Transverse colon (tissue), 4 donors: ENCODE measurements at places on chromosomes 16 and 17. TPM values are rescaled to one million over a fixed set of nuclear protein-coding genes. Genes with fewer than 3 reads are reported as not detected.

Gene CDC6
- total RNA-seq, result not detected

Gene WWOX
- total RNA-seq, result 53.8 TPM

Gene NPIPA3
- total RNA-seq, result 0.95 TPM

Gene CCL14
- 19.5 TPM for total RNA-seq

Gene ACE
- total RNA-seq, result 31.3 TPM

Gene TBC1D28
- not detected for total RNA-seq

Gene LIMD2
- total RNA-seq, result 30.7 TPM

Gene ZG16
- total RNA-seq, result 79.7 TPM

Gene EPX
- not detected for total RNA-seq

Gene CCDC144A
- 19.7 TPM for total RNA-seq

Gene INO80E
- total RNA-seq, result 66.4 TPM

Gene HIGD1B
- not detected for total RNA-seq

Gene KRTAP4-6
- total RNA-seq, result not detected

Gene USP43
- 24.1 TPM for total RNA-seq

DNA sequence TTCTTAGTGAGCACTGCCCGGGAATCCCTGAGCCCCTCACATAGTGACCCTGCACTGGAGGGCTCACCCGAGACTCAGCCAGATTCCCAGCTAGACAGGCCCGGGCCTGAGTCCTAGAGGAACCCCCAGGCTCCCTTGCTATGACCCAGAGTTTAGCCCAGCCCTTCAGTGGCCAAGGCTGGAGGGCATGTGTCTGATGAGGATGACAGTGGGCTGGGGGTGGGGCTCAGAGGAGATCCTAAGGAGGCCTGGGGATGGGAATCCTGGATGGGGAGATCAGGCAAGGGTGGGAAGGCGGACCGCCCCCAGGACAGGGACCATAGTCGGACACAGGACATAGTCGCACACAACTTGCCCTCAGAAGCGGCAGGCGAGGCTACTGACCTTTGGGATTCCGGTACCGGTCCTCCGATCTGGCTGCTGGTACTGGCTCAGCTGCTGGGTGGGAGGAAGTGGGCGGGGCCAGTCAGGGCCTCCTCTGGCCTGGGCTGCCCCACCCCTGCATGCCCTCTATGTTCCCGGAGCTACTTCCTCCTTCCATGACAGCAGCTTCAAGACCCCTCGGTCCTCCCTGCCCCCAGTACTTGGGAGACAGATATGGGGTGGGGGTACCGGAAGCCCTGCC is 1.1 kb downstream of the CD79B start:
- peak; percentile 80 for DNase-seq

GRCh38 chr16:84694980-84695379 is 4.8 kb upstream of the USP10 start:
- DNase-seq, result no peak

GRCh38 chr16:55703003-55704001 is 47.5 kb downstream of the SLC6A2 start:
- DNase-seq, result no peak

GRCh38 chr17:67555855-67556254 is 161.9 kb upstream of the NOL11 start:
- DNase-seq, result no peak

- DNase-seq, result peak; percentile 74
These were observed 792 bp downstream of the PPP1R9B start for GRCh38 chr17:50149417-50150353.

DNA sequence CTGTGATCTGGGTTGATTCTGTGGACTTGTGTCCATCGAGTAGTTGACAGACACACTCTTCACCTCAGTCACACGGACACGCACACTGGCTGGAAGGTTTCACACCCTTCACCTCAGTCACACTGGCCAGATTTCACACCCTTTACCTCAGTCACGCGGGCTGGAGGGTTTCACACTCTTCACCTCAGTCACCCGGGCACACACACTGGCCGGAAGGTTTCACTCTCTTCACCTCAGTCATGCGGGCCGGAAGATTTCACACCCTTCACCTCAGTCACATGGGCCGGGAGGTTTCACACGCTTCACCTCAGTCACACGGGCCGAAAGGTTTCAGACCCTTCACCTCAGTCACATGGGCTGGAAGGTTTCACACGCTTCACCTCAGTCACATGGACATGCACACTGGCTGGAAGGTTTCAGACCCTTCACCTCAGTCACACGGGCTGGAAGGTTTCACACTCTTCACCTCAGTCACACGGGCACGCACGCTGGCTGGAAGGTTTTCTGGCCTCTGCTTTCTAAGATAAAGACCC is 96.2 kb downstream of the PGS1 start:
- peak; percentile 58 for DNase-seq

DNA sequence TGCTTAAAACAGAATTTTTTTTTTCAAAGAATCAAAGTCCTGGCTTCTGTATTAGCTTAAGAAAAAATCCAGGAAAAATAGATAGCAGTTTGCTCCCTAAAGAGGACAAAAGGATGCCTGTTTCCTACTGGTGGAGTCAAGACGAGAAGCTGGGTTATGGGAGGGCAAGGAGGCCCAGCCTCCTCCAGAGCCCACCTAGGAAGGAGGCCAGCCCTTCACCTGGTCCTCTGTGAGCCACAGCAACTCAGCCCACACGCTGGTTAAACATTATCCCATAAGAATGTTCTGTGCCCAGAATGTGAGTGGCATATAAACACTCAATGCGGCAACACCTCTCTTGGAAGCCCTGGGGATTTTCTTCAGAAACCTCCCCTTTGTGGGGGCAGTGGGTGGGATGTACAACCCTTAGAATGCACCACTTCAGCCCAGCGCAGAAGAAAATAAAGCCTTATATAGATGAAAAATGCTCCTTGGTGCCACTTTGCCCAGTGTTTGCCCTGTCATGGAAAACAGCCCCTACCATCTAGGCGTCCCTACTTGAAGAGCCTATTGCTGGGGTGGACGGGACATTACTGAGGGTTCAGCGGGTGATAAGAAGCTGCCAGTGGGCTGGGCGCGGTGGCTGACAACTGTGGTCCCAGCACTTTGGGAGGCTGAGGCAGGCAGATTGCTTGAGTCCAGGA is 48.0 kb downstream of the TEKT5 start:
- DNase-seq, result peak; percentile 25

GRCh38 chr17:565521-565920 is 149.1 kb downstream of the VPS53 start:
- no peak for DNase-seq

DNA sequence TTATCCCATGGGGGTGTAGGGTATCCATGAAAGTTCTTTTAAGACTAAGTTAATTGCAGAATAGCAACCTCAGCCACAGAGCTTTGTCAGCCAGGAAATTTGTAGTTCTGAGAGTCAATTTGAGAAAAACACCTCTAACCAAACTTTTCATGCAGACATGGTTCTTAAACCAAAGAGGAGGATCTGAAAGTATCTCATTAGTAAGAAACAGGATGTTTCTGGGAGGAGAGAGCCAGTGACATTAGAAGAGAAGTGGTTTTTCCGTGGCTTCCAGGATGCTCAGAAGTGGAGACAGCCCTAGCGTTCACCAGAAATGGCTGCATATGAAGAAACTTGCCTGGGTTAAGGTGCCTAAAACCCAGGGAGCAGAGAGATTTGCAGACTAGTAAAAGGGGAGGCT is 7.9 kb downstream of the GNAO1 start:
- no peak for DNase-seq

DNA sequence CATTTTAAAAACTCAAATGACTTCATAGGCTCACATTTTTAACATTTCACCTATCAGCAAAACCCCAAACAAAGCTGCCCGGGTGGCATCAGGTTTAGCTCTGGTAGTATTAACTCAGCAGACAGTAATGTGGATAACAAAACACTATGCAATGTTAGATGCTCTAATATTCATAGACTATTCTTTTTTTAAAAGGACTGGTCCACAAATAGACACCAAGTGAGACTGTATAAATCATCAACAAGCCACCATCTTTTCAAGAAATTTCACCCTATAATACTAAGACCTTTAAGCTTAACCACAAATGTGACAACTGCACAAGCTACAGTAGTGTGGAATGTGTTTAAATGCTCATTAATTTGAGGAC is 20.2 kb downstream of the SNN start:
- DNase-seq, result no peak

DNA sequence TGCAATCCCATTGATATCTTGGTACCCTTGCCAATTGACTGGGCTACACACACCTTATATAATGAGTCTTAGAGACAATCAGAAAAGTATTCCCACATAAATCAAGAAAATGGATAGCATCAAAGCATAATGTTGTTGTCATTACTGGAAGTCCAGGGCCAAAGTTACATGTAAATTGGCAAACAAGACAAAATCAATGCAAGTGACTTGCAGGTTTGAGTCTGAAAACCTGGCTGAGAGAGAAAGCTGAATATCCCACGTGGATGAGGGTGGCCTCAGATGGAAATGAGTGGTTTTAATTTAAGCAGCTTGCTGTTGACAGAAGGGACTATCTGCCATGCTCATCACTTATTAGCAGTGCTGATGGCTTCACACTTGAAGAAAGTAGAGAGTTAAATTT is 324.0 kb upstream of the MON1B start:
- no peak for DNase-seq

DNA sequence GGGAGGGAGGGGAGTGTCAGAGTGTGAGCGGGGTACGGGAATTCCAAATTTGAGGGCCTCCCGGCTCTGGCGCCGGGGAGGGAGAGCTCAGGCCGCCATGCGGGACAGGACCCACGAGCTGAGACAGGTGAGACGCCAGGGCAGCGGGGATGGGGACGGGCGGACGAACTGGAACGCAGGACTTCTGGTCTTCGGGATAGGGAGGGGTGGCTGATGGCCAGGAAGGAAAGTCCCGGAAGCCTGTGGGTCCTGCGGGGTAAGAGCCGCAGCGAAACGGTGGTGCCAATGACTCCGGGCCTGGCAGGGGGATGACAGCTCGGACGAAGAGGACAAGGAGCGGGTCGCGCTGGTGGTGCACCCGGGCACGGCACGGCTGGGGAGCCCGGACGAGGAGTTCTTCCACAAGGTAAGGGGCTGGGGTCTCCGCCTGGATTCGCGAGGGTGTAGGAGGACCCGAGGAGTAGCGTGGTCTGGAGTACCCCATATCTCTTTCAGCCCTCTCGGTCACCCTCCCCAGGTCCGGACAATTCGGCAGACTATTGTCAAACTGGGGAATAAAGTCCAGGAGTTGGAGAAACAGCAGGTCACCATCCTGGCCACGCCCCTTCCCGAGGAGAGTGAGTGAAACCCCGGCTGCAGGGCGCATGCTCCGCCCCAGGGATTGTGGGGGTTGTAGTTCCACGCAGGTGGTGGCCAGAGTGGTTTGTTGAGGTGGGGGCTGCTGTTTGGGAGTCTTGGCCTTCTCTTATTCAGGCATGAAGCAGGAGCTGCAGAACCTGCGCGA is 543 bp downstream of the STX4 start:
- DNase-seq, result peak; percentile 94

DNA sequence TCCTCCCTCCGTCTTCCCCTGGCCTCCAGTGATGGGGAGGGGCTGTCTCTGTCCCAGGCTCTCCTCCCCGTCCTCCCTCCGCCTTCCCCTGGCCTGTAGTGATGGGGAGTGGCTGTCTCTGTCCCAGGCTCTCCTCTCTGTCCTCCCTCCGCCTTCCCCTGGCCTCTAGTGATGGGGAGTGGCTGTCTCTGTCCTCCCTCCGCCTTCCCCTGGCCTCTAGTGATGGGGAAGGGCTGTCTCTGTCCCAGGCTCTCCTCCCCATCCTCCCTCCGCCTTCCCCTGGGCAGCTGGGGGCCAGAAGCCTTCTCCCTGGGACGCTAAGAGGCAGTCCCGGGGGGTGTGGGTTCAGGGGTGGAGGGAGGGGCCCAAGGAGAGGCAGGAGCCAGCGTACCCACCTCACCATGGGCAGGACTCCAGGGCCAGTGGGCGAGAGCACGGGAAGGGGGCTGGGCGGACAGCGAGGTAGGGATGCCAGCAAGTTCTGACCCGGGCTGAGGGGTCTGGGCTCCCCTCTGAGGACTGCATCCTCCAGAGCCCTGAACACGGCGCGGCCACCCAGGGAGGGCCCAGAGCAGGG is 14.8 kb downstream of the UTS2R start:
- no peak for DNase-seq

- DNase-seq, result no peak
These were observed 123.1 kb downstream of the XYLT1 start for GRCh38 chr16:17347624-17348023.
